Suppressor macrophage (primary cell): ENCODE measurements at places on chromosomes 2 and 18.

- no peak for DNase-seq
Observed at GRCh38 chr2:170092436-170093060, 85.4 kb upstream of the MYO3B start.

DNA sequence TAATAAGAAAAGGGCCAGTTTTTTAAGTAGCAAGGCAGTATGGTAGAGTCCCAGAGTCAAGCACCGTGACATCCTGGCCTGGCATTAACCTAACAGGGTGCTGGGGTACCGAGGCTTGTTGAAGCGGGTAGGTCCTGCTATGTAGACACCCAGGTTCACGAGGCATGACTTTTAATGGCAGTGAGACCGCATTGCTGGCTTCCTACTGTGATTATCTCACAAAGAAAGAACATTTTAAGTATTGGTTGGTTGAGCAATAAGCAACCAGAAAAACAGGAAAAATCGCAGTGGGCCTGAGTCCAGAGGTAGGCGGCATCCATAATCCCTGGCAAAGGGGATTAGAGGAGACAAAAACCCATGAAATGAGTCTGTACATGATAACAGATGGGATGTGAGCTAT is 927.9 kb upstream of the ACVR2A start:
- DNase-seq, result no peak

DNA sequence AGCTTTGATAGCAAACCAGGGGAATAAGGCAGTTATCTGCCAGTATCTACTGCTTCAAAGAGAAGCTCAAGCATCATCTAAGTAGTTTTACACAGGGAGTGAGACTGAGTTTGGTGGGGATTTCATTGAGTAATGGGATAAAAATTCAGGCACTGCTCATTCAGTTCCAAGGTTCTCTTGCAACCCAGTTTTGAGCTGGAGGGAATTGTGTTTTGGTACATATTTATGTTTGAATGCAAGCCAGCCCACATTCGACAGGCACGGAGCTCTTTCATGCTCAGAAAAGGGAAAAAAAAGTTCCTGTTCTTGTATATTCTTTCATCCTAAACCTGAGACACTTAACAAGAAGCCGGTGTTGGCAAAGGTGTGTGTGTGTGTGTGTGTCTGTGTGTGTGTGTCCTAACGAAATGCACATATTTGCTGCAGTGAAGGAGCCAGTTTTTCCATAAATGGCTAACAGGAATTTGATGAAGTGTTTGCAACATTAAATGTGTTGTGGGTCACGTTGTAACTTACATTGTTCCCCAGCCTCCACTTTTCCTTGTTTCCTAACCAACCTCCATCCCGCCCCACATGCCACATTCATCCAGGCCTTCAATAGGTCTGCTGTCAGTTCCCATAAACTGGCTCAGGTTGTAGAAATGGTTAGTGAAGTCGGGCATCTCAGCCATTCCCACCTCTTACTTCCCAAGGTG is 311.1 kb downstream of the TXNL1 start:
- DNase-seq, result no peak

DNA sequence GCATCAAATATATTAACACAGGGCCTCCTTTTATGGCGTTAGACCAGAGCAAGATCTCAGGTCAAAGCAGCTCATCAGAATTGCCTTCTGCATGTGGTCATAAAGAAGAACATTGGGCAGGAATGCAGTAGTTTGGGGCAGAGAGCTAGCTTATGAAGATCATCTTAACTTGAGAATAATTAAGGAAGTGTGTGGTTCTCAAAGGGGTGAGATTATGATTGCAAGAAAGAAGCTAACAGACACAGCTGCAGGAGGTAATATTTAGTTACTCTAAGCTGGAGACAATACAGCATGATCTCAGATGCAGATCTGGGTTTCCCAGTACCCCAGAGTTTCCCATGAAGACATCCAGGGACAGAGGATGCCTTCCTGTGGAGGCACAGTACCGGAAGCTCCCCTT is 91.6 kb downstream of the TTC27 start:
- no peak for DNase-seq

DNA sequence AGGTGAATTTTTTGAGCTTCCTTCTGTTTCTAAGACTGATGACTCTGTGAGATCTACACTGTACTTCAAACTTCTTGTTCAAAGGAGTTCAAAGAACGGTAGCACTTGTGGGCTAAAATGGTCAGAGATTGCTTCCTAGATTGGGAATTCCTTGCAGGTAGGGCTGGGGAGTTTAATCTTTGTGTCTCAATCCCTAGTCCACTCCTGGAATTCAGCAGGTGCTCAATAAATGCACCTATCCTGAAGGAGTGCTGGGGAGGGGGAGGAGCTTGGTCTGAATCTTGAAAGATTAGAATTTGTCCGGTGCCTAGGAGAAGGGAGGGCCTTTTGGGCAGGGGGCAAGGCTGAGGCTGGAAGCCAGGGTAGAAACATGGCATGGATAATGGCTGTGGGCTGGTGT is 34.6 kb downstream of the TMEM17 start:
- DNase-seq, result no peak

DNA sequence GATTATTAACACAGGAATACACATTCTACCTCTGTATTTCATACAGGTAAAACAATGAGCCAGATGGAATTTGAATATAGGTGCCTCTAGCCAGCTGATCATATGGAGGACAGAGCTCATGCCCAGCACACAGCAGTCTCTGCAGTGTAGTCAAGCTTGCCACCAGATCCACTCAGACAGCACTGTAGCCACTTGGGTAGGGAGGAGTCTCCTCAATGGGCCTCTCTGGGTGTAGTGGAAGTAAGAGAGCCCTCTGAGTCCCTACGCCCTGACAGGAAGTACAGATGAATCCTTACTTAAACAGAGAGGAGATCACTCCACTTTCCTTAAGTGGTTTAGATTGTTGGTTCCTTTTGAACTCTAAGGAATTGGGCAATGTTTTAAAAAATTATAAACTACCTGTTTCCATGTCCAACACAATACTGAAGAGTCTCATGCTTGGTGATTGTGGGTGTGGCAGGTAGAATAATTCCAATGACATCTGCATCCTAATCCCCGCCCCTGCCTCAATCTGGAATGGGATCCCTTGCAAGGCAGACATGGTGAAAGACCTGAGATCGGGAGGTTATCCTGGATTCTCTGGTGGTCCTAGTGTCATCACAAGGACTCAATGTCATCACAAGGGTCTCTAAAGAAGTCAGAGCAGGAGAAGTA is 23.0 kb upstream of the TMEM200C start:
- DNase-seq, result no peak

DNA sequence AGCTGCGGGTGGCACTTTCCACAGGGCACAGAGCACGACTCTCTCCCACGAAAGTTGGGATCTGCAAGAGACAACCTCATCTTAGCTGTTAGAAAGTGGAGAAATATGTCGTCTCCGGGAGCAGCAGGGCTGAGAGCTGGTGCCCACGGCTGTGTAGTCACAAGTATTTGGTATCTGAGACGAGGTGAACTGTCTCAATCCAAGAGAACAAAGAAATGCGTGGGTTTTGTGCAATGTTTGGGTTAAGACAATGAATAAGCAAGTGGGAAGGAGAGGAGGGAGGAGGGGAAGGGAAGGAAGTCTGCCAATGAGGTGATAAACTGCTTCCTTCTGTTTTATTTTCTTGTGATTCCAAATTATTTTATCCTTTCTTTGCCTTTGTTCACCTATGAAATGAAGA is 18.0 kb downstream of the DYTN start:
- peak; percentile 10 for DNase-seq

DNA sequence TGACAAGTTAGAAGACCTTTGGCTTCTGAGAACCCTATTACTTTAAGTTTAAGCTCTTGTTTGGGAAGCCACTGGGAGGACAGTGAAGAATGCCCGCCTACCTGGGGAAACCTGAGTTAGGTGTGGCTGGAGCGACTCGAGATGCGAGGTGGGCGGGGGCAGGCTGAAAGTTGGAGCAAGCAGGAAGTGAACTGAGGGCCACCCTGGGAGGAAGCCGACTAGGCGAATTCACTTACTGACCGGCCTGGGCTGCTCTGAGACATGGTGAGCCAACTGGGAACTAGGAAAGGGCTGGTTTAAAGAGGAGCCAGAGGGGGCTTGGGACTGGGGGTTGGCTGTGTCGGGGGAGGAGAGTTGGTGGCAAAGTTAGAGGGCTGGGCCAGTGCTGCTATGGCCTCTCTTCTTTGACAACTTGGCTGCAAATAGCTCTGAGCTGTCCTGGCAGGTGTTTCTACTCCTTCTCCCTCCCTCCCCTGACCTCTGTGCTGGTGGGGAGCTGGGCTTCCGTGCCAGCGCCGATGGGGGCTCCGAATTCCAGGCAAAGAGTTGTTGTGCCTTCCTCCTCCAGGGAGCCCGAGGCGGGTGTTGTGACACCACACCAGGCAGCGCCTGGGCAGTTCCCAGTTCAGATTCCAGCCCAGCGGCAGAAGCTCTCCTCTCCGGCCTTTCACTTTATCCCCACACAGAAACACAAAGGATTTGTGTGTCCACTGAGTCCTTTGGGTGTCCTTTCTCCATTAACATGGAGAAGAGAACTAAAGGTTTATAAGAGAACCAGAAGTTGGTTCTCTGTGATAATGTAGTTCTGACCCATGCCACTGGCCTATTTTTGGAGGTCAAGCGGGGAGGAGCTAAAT is at the start of gene VAMP8:
Gene VAMP8, plus strand, starts transcription at position 201 of the 857 bp plus-strand sequence. Its CDS starts 61 bp downstream, at position 262.
- peak; percentile 84 for DNase-seq

DNA sequence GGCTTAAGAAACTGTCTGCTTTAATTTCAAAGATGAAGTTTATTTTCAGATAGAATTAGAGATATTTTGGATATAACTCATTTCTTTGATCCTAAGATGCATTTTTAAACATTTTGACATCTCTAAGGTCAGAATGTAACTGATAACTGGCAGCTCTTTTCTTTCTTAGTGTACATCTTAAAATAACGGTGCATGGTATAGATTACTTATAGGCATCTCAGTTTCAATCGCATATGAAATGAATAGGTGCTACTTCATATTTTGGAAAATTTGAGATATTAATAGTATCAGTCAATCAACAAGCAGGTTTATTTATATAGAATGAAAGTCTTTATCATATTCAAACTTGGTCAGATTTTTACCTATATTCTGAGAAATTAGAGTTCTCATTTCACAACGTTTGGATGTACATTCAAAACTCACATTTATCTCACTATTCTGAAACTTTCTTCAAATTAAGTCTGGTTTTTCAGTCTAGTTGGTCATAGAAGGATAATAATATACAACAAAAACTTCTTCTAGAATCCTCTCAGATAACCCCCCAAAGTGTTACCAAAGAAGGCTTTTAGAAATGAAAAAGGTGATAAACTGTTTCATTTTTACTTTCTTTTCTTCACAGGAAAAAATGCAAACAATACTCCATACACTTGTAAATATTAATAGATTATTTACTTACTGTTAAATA is 122.8 kb upstream of the WDSUB1 start:
- no peak for DNase-seq

DNA sequence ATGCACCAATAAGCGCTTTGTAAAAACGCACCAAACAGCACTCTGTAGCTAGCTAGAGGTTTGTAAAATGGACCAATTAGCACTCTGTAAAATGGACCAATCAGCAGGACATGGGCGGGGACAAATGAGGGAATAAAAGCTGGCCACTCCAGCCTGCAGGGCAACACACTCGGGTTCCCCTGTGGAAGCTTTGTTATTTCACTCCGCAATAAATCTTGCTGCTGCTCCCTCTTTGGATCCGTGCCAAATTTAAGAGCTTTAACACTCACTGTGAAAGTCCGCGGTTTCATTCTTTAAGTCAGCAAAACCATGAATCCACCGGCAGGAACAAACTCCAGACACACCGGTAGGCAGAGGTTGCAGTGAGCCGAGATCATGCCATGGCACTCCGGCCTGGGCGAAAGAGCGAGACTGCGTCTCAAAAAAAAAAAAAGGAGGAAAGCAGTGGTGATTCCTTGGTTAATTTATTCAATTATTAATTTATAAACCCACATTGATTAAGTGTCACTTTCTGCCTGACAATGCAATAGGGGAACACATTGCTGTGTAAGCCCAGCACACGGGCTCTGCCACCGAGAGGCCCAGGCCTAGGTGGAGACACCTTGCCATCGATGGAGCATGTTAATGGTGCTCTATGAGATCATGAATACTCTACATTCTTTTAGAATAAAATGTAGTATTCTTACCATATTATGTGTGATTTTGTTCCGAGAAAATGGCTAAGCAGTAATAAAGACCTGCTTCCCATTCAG is 687.6 kb upstream of the HS6ST1 start:
- no peak for DNase-seq

- DNase-seq, result no peak
Observed at GRCh38 chr2:190505696-190506095, 28.8 kb downstream of the NEMP2 start.

- DNase-seq, result no peak
Observed at GRCh38 chr2:26884486-26884885, 36.6 kb downstream of the DPYSL5 start.

GRCh38 chr2:18787726-18788125 is 198.4 kb upstream of the NT5C1B start:
- no peak for DNase-seq

- DNase-seq, result no peak
Observed at GRCh38 chr2:232563580-232563979, 13.1 kb downstream of the EIF4E2 start.

DNA sequence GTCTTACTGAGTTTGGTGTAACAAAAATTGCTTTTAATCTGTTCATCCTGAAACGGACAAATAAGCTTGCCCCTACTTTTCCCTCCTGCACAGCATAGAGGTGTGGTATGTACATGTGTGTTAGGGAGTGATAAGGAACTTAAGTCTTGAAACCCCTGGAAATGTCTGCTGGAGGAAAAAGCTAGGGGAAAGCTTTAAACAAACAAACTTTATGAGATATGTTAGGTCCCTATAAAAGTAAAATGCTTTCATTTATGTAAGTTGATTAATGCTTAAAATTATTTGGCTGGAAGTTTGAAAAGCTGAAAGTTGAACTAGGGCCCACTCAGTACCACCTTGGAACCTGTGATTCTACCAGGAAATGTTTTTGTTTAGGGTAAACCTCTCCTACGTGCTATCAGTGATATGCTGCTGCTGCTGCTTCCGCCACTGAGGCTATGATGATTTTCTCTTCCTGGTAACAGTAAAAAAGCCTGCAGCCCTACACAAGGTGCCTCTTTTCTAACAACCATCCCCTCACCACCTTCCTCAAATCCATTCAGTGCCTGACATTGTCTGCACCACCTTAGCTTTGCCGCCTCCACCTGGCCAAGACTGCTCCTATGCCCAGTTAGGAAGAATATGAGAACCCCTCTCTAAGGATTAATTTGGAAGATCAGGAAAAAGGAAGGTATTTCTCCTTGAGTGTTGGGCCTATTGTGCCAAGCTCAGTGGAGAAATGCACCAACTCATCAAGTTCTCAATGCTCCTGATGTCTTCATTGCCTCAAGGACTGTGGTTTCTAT is 2.5 kb upstream of the YES1 start:
- DNase-seq, result no peak

- no peak for DNase-seq
Observed at GRCh38 chr18:8787371-8787670, 82.0 kb downstream of the MTCL1 start.

DNA sequence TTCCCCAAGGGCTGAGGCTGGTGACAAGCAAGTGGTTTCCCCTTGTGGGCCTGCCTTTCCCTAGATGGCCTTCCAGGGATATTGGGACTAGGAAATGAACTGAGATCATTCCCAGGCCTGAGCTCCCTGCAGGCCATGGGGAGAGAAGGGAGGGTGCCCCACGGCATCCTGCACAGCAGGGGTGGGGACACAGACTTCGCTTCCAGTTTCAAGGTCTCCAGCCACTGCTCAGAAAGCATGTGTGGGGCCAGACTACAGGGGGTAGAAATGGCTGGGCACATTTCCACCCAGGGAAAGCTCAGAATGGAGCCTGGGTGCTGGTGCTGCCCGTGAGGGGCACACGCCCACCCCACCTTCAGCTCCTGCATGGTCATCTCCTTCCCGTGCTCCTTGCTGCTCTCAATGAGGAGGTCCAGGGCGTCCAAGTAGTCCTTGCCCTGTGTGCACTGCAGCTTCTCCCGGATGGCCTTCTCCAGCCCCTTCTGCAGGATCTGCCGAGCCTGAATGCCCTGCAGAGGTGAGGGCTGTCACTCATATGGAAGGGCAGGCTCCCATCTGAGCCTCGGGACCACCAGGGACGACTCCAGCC is 13.2 kb downstream of the CYP26B1 start:
- DNase-seq, result no peak
